Activated T-helper 1 cell treated with anti-CD3 and anti-CD28 coated beads, Interleukin-12 subunit alpha, Interleukin-12 subunit beta, Interleukin-2, Interleukin-4 antibody, amounts not matched to agents 30 ng/mL and 10 ng/mL and 1 ng/mL, durations not matched to agents 14 hours and 24 hours and 36 hours (primary cell): ENCODE measurements at places on chromosomes 1 and 21. TPM values are rescaled to one million over a fixed set of nuclear protein-coding genes. Genes with fewer than 3 reads are reported as not detected.

DNA sequence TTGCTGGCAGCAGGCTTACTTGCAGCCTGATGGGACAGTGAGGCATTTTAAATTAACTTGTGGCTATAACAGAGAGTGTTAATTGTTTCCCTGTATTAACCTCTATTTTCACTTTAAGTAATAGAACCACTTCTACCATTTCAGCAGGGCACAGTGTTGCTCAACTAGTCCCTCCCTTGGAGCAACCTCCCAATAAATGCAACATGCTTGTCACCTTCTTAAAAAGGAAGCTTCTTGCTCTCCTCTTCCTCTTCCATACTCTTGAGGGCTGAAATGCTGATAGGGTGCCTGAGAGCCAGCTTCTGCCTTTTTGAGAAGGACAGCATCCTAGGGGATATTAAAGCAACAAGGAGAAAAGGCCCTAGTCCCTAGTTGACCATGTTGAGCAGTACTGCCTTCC, 52.1 kb downstream of the C4BPA start:
- DNase-seq = no peak

GRCh38 chr21:42198929-42199867, 19.7 kb upstream of the ABCG1 start:
- no peak for DNase-seq

- no peak for DNase-seq
Observed at GRCh38 chr1:69750638-69751037, 182.9 kb downstream of the LRRC7 start.

The FCRL1 gene
- not detected in 2 replicates for total RNA-seq

The RNU1-3 gene
- total RNA-seq = 2,178 and 3,041 TPM in 2 replicates
